Dermis lymphatic vessel endothelial cell (primary cell): ENCODE measurements at places on chromosomes 2 and 18. TPM values are rescaled to one million over a fixed set of nuclear protein-coding genes. Genes with fewer than 3 reads are reported as not detected.

Gene ECEL1
- total RNA-seq, result not detected in 2 replicates

Gene UGT1A6
- not detected in 2 replicates for total RNA-seq

Gene FAM124B
- total RNA-seq, result 5.6 and 13.3 TPM in 2 replicates

Gene CIAO1
- total RNA-seq, result 92.6 and 100 TPM in 2 replicates

Gene TP53I3
- 40.9 and 46.1 TPM in 2 replicates for total RNA-seq

Gene SGO2
- 1.6 and 2.3 TPM in 2 replicates for total RNA-seq

Gene DSG4
- total RNA-seq, result not detected in 2 replicates

Gene BBS5
- 1.5 and 2.6 TPM in 2 replicates for total RNA-seq

Gene ANKRD23
- 0.43 and 2.0 TPM in 2 replicates for total RNA-seq

Gene CHRNG
- not detected in 2 replicates for total RNA-seq

Gene CTNNA2
- not detected in 2 replicates for total RNA-seq

Gene PNPT1
- 17.8 and 22.4 TPM in 2 replicates for total RNA-seq

Gene SCG2
- under 0.01 TPM in 1 of 2 replicates, not detected in the other for total RNA-seq

Gene PDE1A
- total RNA-seq, result 9.8 and 14.0 TPM in 2 replicates

Gene C1QL2
- total RNA-seq, result not detected in 2 replicates

Gene EVX2
- total RNA-seq, result not detected in 2 replicates

Gene GMCL1
- 7.6 and 8.0 TPM in 2 replicates for total RNA-seq

Gene TMEM237
- 14.5 and 17.2 TPM in 2 replicates for total RNA-seq
